ENCODE measurements at places on chromosomes 16 and 17.
A peak's percentile ranks its signal among the peaks of the same experiment; 100 is the strongest.

DNA sequence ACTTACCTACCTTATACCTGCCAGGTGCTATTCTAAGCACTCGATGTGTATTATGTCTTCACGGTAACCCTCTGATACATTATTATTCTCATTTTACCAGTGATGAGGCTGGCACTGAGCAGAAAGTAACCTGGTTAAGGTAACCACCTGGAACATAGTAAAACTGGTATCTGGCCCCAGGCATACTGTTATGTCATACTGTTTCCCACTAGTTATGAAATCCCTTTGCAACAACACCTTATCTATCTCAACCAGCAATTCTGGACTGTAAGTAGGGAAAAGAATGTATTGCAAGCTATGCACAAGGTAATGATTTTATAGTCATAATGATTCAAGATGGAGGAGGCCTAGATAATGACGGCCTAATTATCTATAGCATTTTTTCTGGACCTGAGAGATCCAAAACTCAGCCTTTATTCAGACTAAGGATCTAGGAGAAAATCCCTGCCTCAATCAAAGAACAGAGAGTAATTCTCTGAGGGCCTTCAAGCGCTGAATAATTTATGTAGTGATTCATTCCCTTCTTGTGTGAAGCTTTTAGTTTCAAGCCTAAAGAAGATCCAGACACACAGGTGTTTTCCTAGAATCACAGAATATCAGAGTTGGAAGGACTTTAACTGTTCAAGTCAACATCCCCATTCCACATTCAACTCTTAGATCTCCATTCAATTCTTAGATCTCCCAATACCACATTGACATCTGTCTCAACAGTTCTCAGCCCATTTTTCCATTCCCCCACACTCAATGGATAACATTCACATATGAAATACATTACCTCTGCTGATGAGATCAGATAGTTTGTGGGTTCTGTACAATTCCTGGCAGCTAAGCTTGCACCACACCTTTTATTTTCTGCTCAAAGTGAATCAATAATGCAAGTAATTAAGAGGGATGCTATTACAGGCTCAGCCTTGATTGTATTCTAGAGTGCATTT is 14.9 kb upstream of the MMD start:
- DNase-seq, result no peak

DNA sequence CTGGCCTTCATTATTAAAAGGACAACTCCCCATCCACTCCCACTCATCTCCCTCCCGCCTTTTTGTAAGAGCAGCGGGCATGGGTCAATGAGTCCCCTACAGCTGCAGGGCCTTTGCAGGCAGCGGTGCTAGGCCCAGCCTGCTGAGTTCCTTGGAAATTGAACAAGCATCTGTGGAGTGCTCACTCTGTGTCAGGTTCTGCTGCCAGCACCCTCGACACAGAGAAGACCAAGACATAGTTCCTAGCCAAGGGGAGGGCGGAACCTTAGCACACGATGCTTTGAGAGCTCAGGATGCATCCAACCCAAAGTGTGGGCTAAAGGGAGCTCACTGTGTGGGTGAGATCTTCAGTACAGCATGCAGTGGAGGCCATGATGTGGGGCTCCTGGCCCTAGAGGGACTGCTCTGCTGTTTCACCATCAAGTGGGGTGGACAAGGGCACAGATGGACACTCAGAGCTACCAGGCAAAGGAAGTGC is 27.6 kb downstream of the RMI2 start:
- no peak for DNase-seq

GRCh38 chr17:36943250-36944191 is 5.2 kb upstream of the AATF start:
- DNase-seq, result no peak

DNA sequence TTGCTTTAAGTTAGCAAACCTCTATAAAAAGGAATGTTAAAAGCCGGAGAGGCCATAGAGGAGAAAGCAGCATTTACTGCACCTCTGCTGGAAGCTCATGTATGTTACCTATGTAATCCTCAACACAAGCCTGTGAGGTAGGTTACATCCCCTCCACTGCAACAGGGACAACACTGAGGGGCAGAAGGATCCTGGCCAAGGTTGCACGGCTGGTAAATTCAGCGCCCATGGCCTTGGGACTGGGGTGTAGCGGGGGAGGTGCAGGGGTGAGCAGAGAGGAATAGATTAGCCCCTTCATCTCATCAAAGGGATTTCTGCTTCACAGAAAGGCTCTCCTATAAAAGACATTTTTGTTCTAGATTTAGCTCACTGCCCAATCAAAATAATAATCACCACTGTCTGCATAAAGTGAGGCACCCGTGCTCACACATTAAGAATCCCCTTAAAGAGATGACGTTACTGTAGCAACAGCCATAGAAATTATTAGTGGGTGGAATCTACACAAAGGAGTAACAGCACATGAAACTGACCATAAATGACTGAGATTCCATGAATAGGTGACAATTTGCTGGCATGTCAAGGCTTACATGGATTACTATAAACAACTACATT is 3.3 kb downstream of the ZCCHC14 start:
- DNase-seq, result peak; percentile 54

DNA sequence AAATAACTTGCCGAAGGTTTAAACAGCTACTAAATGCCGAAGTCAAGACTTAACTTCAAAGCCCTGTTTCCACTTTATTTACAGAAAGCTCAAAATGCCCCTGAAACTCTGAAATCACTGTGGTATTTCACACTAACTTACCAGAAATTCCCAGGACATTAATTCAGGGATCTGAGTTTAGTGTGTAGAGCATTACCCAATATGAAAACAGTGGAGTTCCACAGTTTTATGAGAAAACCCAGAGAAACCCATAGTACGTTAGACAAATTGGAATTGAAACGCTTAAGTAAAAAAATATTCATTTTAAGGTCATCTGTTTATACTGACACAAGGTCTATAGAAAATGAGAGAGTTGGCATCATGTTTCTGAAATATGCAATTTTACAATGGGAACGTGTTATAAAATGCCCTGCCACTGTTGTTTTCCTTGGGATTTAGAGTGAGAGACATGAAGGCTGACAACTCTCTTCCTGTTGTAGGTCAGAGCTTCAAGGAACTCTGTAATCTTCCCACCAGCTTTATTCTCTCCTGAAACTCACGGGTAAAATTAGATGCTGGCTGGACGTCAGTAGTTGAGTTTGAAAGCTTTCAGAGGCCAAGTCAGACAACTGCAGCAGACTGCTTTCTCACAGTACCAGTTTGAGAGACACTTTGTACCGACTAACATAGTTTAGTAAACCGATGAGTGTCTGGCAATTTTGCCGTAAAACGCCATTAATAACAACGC is 139.4 kb upstream of the TBX2 start:
- DNase-seq, result no peak

DNA sequence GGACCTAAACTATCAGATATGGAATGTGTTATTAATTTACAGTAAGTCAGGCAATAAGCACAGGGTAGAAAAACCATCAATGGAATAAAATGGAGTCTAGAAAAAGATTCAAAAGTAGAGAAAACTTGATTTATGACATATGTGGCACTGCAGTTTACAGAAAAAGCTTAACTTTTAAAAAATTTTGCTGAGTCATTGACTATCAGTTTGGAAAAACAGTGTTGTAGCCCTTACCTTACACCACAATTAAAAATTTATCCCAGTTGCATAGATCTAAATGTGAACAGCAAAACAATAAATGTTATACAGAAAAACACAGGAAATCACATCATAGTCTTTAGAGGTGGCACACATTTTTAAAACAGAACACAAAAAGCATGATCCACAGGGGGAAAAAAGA is 108.5 kb downstream of the USP22 start:
- no peak for DNase-seq

GRCh38 chr16:49503256-49504022 is 129.8 kb downstream of the C16orf78 start:
- DNase-seq, result no peak

DNA sequence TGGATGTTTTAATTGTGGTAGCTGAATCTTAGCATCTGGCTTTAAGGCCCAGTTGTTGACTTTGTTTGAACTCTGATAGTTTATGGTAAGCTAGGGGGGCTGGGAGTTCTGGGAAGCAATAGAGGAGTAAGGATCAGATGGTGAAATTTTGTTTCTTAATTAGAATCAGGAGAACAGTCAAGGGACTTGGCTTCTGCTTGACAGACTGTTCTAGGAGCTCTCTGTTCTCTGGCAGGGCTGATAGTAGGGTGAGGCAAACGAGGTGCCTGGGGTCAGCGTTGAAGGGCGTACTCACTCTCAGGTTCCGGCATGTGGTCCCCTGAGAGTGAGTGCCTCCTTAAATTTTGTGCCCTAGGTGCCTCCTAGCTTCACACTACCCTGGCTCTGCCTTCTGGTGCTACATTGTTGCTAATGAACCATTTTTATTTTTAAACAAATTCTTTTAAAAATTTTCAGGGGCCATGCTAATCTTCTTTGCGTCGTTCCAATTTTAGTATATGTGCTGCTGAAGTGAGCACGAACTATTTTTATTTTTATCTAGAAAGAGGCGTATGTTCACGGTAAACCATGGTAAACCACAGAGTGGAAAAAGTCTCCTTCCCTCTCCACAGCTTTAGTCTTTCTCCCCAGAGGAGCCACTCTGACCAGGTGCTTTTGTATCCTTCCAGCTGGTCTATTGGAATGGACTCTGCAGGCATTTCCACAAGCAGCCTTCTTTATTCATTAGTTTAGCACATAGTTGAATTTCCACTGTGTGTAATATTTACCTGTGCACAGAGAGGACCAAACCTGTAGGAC is 19.7 kb downstream of the SLC7A6 start:
- DNase-seq, result no peak

DNA sequence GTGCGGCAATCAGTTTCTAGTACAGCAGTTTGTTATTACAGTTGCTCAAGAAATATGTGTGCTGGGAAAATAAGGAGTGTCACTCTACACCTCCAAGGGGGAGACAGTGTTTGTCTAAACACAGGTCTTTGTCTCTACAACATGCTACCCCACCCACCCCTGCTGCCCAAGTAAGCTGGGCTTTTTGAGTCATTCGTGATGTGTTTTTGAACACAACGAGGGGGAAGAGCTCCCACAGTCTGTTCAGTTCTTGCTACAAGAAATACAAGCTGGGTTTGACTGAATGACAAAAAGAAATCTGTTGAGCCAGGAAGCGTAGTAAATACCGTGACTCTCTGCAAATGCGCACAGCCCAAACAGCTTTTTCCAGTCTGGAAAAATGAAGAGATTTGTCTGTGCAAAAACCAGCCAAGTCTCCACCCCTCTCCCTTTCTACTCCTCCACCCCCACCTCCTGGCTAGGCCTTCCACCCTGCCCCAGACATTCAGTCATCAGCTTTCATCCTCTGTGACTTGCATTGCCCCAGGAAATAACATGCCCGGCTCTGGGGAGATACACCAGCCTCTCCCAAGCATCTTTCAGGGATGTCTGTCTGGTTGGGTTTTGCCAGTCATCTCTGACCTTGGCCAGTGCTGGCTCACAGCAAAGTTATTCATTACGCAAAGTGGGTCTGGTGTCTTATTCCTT is 25.7 kb downstream of the CHD9 start:
- no peak for DNase-seq

DNA sequence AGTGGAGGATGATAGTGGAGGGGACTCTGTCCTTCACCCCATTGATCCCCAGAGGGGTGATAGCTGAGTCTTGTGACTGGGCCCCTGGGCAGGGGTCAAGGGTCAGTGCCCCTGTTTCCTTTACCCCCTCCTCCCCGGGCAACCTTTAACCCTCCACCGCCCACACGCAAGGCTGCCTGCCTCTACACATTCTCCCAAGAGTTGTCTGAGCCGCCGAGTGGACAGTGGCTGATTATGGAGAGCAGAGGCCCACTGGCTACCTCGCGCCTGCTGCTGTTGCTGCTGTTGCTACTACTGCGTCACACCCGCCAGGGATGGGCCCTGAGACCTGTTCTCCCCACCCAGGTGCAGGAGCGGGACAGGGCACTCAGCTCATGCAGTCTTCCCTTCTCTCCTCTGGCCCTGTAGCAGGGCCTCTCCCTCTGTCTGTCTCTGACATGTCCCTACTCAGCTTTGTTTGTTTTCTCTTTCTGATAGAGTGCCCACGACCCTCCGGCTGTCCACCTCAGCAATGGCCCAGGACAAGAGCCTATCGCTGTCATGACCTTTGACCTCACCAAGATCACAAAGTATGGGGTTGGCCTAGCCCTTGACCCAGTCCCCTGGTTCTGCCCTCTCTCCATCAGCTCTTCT is at the start of gene SHBG:
Gene SHBG, plus strand, starts transcription at position 197 of the 633 bp plus-strand sequence. Its CDS starts 38 bp downstream, at position 235.
- DNase-seq, result no peak

GRCh38 chr16:4684763-4685162 is 8.6 kb upstream of the NUDT16L1 start:
- DNase-seq, result no peak

DNA sequence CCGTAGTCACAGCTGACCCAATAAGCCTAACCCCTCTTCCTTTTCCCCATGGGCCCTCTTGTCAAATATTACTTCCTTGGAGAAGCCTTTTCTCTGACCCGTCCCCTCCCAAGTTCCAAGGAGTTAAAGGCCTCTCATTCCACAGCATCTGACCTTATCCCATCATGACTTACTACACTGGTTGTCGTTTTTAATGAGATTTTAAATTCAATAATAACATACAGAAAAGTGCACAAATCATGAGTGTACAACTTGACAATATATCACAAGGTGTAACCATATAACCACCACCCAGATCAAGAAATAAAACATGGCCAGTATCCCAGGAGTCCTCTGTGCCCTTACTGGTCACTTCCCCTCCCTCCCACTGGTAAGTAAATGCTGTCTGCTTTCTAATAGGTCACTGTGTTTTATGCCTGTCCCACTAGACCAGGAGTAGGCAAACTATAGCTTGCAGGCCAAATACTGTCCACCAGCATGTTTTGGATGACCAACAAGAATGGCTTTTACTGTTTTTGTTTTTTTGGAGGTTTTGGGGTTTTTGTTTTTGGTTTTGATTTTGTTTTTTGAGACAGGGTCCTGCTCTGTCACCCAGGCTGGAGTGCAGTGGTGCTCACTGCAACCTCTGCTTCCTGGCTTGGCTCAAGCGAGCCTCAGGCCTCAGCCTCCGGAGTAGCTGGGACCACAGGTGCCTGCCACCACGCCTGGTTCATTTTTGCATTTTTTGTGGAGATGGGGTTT is 1.2 kb upstream of the FDXR start:
- DNase-seq, result no peak

GRCh38 chr17:72724267-72724666 is 368.2 kb downstream of the SLC39A11 start:
- DNase-seq, result no peak

GRCh38 chr17:13256545-13256944 is 238.7 kb upstream of the ELAC2 start:
- no peak for DNase-seq
